Left colon (tissue), 2 donors: ENCODE measurements at places on chromosomes 5 and 9.
A peak's percentile ranks its signal among the peaks of the same experiment; 100 is the strongest.

GRCh38 chr5:126912616-126913200, 117.7 kb downstream of the MARCHF3 start:
- no peak for DNase-seq

DNA sequence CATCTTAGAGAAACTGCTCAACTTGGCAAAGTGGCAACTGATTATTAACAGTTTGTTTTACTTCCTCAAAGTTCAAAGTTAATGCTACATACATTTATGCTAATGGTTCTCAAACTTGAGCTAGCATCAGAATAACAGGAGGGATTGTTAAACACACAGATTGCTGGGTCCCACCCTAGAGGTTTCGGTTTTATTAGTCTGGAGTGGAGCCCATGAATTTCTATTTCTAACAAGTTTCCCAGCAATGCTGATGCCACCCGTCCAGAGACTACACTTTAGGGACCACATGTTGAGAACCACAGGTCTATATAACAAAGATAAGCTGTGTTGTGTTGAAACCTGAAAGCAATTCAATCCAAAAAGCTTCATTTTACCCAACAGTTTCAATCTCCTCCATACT, 95.3 kb downstream of the FBXW11 start:
- DNase-seq: no peak

DNA sequence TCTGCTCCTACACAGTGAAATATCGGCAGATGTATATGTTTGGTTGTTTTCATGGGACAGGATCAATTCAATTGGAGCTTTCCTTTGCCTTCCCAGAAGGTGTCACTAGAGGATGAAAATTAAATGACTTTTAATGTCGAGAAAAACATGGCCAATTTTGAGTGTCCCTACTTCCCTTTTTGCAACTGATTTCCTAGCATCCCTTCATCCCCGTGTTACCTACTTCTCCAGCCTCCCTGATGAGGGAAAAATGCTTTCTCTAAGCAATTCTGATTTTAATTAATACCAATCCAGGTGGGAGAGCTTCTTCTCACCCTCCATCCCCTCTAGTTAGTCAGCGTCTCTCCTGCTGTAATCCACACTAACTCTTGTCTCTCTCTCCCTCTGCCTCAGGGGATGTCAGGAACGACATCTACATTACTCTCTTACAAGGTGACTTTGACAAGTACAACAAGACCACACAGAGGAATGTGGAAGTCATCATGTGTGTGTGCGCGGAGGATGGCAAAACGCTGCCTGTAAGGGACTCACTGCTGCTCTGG, 64.9 kb downstream of the DOCK2 start:
- no peak for DNase-seq

- DNase-seq: no peak
Observed at GRCh38 chr9:130198501-130199179, 26.4 kb downstream of the NCS1 start.

GRCh38 chr5:172107571-172107970, 80.5 kb downstream of the STK10 start:
- DNase-seq: no peak

GRCh38 chr5:117682416-117682815, 1107.8 kb upstream of the SEMA6A start:
- no peak for DNase-seq

- no peak for DNase-seq
Observed at GRCh38 chr5:33303579-33304095, 137.1 kb upstream of the TARS1 start.

DNA sequence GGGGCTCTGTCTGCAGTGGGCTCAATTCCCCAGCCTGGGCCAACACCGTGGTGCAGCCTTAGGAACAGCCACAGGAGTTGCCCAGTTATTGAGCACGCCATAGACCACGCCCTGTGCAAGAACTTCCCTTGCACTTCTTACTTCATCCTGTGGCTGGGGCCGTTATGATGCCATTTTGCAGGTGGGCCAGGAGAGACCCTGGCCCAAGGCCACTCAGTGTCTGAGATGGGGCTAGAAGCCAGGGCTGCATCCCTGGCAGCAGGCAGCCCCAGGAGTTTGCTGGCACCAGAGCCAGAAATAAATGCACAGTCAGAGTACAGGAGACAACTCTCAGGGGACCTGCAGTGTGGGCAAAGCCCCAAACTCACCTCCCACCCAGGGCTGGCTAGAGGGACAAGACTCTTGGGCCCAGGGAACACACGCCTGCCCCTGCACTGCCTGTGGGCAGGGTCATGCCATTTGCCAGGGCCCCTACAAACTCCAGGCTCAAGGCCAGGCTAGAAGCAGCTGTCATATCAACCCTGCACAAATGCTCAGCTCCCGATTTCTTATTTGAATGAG, 6.7 kb downstream of the CORO2A start:
- DNase-seq: no peak

- no peak for DNase-seq
Observed at GRCh38 chr5:96159043-96159442, 197.4 kb upstream of the ELL2 start.

DNA sequence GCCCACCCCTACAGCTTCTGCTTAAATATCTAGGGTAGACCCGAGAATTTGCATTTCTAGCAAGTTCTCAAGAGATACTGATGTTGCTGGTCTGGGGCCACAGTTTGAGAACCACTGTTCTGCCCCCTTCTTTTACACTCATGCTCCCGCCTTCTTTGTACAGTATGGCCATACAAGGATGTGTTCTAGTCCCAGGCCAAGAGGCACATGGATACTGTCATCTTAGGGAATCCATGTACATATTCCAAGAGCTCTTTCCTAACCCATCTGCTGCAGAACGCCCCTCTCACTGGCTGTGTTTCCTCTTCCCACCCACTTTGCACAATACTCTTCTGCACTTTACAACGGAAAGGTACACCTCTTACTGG, 44.4 kb downstream of the FGF18 start:
- no peak for DNase-seq

DNA sequence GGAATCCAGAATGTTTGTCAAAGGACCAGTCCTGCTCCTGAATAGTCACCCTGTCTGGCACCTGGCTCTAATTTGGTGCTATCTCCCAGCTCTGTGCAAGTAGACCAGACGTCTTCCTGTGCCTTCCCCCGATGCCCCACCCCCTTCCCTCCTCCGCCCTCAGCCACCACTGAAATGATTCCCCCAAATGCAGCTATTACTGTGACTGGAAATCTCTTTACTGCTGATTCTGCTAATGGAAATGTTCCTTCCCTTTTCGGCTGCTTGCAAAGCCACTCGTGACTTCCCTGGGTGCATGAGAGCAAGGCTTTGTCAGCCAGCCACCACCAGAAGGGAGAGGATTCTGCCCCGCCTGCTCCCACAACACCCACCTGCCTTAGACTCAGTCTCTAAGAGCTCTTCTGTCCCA, 11.4 kb downstream of the ASTN2 start:
- DNase-seq: no peak

GRCh38 chr9:74496406-74496805, 729 bp upstream of the RORB start:
- DNase-seq: no peak

DNA sequence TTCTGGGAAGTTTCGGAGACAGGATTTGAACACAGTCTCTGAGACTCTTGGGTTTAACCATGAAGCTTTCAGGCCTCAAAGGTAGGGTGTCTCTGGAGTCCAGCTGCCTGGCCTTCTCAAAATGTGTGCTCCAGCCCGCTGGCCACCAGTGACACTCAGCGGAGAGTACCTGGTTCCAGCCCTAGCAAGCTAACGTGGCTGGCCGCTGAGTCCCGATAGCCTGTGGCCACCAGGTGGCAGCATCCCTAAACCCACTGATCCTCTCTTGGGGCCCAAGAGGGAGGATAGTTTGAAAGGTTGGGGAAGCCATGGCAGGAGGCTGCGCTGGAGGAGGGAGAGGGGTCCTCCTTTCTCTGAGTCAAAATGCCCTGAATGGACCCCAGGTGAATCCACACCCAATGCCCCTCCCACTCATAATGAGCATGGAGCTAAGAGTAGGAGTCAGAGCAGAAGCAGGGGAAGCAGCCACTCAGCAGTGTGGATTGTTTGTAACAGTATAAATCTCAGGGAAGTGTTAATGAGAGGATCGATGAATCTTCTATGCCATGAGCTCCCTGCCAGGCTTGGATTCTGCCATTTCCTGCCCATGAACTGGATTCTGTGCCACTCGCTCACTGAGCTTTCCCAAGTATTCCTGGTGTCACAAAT, 5.4 kb upstream of the TIFAB start:
- DNase-seq: peak; percentile 79

DNA sequence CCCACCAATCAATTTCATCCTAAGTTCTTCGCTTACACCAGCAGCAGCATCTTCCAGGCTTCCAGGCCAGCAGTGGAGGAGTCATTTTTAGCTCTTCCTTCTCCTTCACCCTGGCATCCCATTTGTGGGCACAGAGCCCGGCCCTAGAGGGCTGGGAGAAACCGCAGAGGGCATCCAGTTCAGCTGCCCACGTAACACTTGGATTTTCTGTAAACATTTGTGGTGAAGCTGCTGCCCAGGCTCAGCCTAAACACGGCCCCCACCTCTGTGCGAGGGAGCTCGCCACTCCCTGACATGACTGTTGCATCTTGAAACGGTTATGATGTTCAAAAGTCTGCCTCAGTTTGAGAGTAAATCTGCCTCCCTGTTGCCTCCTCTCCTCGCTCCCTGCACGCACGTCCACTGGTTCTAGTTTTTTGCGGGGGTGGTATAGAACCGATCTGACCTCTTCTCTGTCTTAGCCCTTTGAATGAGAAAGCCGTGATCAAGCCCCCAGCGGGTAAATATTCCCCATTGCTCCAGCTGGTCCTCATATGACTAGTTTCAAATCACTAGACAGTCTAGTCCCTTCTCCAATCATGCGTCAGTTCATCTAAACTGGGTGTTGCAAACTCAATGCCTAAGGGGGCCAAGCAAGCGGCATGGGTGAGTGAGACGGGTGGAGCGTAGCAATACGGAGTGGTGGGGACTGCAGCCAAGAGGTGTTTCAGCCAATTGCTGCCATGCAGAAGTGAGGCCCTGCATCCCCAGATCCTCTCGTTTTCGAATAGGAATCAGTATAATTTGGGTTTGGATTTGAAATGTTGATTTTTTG, 34.9 kb upstream of the N4BP3 start:
- no peak for DNase-seq

- no peak for DNase-seq
Observed at GRCh38 chr9:6186691-6187090, 28.9 kb upstream of the IL33 start.

- DNase-seq: no peak
Observed at GRCh38 chr5:35031276-35031675, 16.5 kb downstream of the AGXT2 start.

DNA sequence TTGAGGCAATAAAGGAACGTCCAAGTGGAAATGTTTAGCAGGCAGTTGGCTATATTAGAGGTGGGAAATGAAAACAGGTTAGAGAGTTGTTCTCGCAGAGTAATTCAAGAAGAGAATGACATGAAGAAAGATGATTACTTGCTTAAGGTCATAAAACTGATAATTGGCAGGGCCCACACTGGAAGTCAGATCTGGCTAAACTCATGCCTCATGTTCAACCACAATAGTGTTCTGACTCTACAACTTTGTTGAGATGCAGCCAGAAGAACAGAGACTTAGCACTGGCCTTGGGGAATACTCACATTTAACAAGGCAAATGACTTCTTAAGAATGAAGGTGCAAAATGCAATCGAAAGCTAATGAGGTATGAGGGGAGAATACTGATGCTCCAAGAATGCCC, 27.2 kb upstream of the TNFSF8 start:
- no peak for DNase-seq

DNA sequence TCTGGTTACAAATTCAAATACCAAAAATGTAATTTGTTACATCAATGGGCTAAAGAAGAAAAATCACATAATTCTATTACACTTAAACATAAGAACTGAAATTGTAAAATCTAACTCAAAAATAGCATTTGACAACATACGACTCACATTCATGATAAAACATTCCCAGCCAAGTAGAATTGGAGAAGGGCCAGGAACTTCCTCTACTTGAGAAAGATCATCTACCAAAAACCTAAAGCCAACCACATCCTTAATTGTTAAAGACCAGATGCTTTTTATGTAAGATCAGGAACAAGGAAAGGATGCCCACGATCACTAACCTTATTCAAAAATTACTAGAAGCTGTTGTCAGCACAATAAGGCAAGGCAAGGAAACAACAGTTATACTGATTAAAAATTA, 1819.8 kb upstream of the C9orf72 start:
- DNase-seq: no peak

GRCh38 chr5:91378752-91379211, 4.3 kb downstream of the ARRDC3 start:
- no peak for DNase-seq

GRCh38 chr5:133256276-133256675, 204.5 kb downstream of the HSPA4 start:
- DNase-seq: peak; percentile 31

GRCh38 chr5:57249265-57249874, 75.5 kb downstream of the GPBP1 start:
- DNase-seq: no peak

- DNase-seq: no peak
Observed at GRCh38 chr9:68797116-68797515, 92.1 kb downstream of the PIP5K1B start.

- peak; percentile 38 for DNase-seq
Observed at GRCh38 chr9:68538200-68538599, 2.5 kb downstream of the TMEM252 start.

DNA sequence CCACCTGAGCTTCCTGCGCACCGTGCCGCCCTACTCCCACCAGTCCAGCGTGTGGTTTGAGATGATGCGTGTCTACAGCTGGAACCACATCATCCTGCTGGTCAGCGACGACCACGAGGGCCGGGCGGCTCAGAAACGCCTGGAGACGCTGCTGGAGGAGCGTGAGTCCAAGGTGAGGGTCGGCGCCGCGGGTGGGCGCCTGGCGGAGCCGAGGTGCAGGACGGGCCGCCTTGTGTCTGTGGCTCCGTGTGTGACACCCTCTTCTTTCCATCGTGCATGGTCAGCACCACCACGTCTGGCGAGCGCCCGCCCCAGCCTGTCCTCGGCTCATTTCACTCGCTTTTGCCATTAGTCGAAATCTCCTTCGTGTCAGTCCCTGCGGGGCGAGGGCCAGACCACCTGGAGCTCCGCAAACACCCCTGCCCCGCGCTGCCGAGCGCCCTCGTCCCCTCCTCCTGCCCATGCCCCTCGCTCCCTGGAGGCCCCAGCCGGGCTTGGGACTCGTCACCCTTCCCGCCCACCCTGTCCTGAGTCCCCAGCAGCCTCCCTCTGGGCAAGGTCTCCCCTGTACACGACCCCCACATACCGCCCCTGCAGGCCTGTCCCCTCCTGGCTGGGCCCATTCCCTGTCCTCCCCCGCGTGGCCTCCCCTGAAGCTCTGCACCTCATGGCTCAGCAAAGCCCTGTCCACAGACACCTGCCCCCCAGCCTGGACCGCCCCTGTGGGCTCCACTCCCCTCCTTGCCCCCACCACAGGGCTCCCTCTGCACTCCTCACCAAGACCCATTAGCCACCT, 7.0 kb downstream of the GRIN1 start:
- no peak for DNase-seq
